ENCODE measurements at places on chromosomes 1 and 21.

- no peaks in the 10 kb centered on the region for H3K4me1 ChIP-seq
- DNase-seq = no peak
- no peak overlapping the region for H3K4me3 ChIP-seq
- no peaks in the 10 kb centered on the region for H3K36me3 ChIP-seq
- H3K27me3 ChIP-seq = no peaks in the 10 kb centered on the region
Measured at GRCh38 chr21:45804809-45805313, 161.3 kb downstream of the PCBP3 start.

DNA sequence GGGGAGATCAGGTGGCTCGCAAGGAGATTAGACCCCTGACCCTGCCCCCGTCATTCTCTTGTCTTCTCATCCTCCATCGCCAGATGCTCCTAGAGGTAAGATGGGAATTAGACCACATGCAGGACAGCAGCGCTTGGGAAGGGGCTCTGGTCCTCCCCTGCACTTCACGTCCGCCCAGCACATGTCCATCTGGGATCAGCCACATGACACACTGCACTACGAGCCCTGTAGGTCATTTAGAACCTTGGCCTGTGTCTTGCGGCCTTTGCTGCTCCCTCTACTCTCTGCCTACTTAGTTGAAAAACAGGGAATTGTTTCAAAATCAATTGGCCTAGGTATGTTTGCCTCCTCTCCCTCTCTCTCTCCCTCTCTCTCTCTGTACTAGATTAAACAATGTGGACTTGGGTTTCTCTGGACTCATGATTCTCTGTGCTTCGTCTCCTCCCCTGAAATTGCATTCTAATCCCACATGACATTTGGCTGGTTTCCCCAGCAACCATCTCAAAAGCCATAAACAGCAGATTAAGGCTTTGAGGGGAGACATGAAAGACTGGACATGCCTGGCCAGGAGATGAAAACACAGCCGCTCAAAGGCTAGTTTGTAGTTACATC, 3.8 kb upstream of the NCMAP start:
- no peaks in the 10 kb centered on the region for H3K27me3 ChIP-seq
- DNase-seq = no peak
- no peak overlapping the region for H3K27ac ChIP-seq
- peaks cover 9% of the 10 kb centered on the region for H3K4me1 ChIP-seq
- no peaks in the 10 kb centered on the region for H3K36me3 ChIP-seq

DNA sequence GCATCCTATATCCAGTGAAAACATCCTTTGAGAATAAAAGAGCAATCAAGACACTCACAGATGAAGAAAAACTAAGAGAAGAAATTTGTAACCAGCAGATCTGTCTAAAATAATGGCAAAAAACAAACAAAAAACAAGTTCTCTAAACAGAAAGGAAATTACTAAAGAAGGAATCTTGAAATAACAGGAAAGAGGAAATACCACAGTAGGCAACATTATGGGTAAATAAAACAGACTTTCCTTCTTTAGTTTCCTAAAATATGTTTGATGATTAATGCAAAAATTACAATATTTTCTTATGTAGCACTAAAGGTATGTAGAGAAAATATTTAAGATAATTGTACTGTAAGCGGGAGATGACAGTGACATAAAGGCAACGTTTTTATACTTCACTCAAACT, 23.5 kb downstream of the SLC19A1 start:
- H3K27ac ChIP-seq = no peak overlapping the region
- H3K4me3 ChIP-seq = no peak overlapping the region
- H3K4me1 ChIP-seq = no peaks in the 10 kb centered on the region
- no peak for DNase-seq

- peak overlapping the region; percentile 83 for H3K27ac ChIP-seq
- no peaks in the 10 kb centered on the region for H3K27me3 ChIP-seq
- peaks cover 35% of the 10 kb centered on the region for H3K4me1 ChIP-seq
- H3K36me3 ChIP-seq = no peaks in the 10 kb centered on the region
Measured at GRCh38 chr1:19564366-19564765, 79.0 kb upstream of the CAPZB start.

DNA sequence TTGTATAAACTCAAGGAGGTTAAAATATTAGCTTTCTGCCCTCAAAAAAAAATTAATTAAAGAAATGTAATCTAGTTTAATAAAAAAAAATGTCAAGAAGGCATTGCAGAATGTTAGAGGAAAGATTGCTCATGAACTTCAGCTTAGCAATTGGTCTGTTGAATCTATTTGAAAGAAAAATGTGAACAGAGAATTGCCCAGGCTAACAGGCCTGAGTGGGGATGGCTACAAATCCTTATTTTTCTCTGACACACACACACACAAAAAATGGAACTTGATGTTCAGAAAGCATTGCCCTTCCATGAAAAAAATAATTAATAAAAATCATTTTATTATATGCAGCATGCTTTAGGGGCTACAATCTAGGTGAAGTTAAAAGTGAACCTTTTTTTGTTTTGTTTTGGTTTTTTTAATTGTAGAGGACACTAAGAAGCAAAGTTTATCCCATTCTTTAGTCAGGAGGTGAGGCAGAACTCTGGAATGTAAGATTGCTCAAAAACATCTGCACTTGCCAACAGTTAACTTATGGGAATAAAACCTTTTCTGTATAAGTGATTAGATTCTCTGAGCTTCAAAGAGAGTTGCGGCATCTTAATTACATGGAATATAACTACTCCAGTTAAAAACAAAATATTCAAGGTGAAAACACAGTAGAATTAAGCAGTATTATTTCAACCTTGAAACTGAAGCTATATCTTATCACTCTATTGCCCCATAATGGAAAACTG, 658.5 kb upstream of the ADGRL2 start:
- no peaks in the 10 kb centered on the region for H3K4me1 ChIP-seq
- no peak overlapping the region for H3K4me3 ChIP-seq
- no peak for DNase-seq

- no peak overlapping the region for H3K27ac ChIP-seq
- no peaks in the 10 kb centered on the region for H3K36me3 ChIP-seq
- H3K4me1 ChIP-seq = no peaks in the 10 kb centered on the region
- H3K4me3 ChIP-seq = no peak overlapping the region
Measured at GRCh38 chr1:61583703-61584102, 141.2 kb downstream of the TM2D1 start.

DNA sequence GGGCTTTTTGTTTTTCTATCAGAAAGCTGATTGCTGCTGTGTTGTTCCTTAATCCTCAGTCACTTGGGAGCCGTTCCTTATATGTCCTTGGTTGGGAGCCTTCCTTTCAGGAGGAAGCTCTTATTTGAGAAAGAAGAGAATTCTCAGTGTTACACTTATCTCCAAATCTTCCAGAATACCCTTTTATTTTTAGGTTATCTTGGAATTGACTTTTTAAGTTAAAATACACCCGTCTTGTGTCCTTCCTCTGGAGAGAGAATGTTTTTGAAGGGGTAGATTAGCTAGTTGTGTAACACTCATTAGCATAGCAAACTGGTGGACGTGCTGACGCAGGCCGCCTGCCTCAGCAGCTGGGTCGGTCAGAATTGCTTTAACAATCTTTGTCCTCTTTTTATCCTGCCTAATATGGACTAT, 42.1 kb downstream of the LRRC8B start:
- no peak overlapping the region for H3K27ac ChIP-seq
- H3K4me3 ChIP-seq = no peak overlapping the region
- no peak for DNase-seq
- H3K36me3 ChIP-seq = no peaks in the 10 kb centered on the region

DNA sequence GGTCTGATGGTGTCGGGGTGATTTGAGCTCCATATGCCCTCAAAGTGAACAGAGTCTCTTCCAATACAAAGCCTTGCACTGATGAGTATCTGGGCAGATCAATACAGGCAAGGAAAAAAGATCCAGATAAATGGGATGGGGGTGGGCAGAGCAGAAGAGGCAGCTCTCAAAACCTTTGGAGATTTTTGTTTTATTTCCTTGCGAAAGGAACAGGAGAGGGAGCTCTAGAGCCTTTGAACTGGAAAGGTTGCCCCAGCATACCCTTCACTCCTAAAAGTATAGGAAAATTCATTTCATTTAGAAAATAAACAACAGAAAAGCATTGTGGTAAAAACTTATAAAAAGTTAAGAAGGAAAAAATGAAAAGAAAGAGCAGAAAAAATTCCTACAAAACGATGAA, 31.4 kb upstream of the OLIG2 start:
- DNase-seq = no peak
- no peak overlapping the region for H3K4me3 ChIP-seq
- no peaks in the 10 kb centered on the region for H3K36me3 ChIP-seq
- H3K27me3 ChIP-seq = no peaks in the 10 kb centered on the region
- no peak overlapping the region for H3K27ac ChIP-seq
- H3K4me1 ChIP-seq = no peaks in the 10 kb centered on the region

GRCh38 chr1:51605961-51606723, 10.8 kb upstream of the OSBPL9 start:
- no peak overlapping the region for H3K27ac ChIP-seq
- H3K4me3 ChIP-seq = no peak overlapping the region
- H3K27me3 ChIP-seq = no peaks in the 10 kb centered on the region
- no peaks in the 10 kb centered on the region for H3K36me3 ChIP-seq

GRCh38 chr1:73034271-73034670, 751.9 kb upstream of the NEGR1 start:
- no peaks in the 10 kb centered on the region for H3K4me1 ChIP-seq
- no peaks in the 10 kb centered on the region for H3K27me3 ChIP-seq
- H3K4me3 ChIP-seq = no peak overlapping the region

DNA sequence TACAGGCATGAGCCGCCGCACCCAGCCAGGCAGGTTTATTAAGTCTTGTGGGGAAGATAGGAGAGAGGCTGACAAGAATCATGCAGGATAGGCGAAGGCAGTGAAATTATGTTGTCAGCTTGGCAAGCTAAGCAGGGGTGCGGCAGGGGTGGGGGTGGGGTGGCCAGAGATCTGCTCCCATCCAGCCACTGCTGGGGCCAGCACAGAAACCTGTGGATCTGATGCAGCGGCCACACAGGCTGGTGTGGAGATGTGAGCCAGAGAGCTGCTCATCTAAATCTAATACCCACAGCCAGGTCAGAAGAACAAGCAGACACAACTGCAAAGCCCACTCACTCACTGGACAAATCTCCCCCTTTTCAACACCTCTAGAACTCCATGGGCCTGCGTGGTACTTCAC, 68.7 kb downstream of the KCTD3 start:
- no peak for DNase-seq
- peaks cover 20% of the 10 kb centered on the region for H3K4me1 ChIP-seq
- no peaks in the 10 kb centered on the region for H3K27me3 ChIP-seq
- H3K27ac ChIP-seq = peak overlapping the region; percentile 35

DNA sequence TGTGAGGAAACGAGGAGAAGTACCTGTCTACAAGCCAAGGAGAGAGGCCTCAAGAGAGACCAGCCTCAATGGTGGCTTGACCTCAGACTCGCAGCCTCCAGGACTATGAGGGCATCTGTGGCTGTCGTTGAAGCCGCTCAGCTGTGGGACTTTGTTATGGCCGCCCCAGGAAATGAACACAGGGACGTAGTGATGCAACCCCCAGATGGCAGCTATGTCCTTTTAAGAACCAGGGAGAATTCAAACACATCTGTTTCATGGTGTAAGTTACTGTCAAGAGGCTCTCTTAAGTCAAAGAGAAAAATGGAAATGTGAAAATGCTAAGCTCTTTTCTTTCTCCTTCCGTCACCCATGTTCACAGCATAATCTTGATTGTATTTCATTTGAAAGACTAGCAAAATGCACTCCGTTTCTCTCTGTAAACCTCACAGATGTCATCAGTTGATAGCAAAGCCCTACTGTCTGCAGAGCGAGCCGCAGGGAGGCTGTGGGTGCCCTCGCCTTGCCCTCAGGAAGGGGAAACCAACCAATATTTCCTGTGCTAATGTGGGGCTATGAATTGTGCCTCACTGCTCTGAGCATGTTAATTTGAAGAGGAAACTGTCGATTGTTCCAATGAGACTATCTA, 21.3 kb downstream of the UBASH3A start:
- H3K4me3 ChIP-seq = no peak overlapping the region
- H3K27me3 ChIP-seq = no peaks in the 10 kb centered on the region
- H3K4me1 ChIP-seq = no peaks in the 10 kb centered on the region

GRCh38 chr21:42525676-42526378, 12.2 kb downstream of the SLC37A1 start:
- peaks cover 21% of the 10 kb centered on the region for H3K4me1 ChIP-seq
- H3K36me3 ChIP-seq = no peaks in the 10 kb centered on the region
- H3K27me3 ChIP-seq = no peaks in the 10 kb centered on the region
- H3K27ac ChIP-seq = no peak overlapping the region
